CD4-positive, alpha-beta T cell treated with Interferon alpha-2 for 1 hour (primary cell): ENCODE measurements at places on chromosomes 5 and 9.

DNA sequence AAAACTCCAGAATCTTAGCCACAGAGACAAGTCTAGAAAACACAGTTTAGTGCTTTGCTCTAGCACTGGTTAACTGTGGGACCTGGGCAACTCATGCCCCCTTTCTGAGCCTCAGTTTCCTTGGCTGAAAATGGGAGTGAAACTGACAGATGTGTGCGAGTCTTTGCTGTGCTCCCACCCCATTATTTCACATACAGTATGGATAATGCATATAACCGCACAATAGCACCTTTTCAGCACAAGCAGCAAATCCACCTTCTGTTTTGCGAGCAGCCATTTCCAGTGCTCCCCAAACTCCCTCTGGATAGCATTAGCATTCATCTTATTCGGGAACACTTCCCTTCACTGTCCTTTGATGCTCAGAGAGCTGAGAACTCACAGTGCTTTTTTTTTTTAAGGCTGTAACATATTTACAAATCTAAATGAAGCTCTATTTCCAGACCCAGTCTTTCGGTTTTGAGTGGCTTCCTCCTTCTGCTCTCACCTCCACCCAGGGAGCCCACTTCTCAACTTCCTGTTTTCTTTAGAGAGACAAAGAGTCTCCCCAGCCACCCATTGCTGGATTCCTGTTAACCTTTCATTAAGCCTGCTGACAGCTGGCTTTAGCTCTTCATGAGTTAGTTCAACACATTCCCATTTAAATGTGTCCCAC lies 49.2 kb downstream of the TIMD4 start:
- DNase-seq: peak; percentile 56

DNA sequence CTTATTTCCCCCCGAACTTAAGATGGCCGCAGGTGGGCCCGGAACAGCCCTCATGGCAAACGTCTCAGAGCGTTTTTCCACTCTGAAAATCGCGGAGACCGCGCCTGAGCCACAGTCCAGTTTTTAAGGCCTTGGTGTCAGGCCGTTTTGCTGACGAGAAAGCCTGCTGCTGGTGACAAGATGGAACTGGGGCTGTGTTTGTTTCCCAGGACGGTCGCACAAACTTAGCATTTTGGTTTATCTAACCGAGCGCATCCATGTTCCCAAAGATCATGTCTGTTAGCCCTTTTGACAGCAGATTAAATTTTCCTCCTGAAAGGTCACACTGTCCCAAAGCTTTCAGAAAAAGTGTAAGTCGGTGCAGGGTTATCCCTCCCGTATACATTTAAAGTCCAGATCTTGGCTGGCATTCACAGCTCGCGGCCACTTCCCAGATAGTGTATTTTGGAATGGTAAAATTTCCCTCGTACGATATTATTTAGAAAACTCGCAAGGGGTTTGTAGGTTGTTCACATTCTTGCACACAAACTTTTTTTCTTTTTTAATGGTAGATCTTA lies 812 bp downstream of the SREK1 start:
- DNase-seq: no peak

- DNase-seq: no peak
Observed at GRCh38 chr5:124888622-124889485, 142.4 kb upstream of the ZNF608 start.

DNA sequence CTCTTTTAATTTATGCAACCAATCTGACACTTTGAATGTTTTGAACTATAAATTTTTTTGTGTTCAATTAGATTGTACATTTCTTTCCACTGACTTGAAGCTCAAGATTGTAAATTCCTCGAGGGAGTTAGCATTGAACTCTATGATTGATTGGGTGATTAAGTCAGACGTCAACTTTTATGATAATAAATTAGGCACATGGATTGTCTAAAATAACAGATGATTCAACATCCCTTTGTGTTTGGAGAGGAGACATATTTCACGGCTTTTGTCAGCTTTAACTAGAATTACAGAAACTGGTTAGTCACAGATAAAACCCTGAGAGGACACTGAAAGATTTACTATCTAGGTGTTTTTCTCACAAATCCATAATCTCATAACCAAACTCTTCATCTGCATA lies 32.7 kb upstream of the TXNDC8 start:
- DNase-seq: no peak

- DNase-seq: no peak
Observed at GRCh38 chr5:127699416-127699815, 3.8 kb upstream of the CCDC192 start.

DNA sequence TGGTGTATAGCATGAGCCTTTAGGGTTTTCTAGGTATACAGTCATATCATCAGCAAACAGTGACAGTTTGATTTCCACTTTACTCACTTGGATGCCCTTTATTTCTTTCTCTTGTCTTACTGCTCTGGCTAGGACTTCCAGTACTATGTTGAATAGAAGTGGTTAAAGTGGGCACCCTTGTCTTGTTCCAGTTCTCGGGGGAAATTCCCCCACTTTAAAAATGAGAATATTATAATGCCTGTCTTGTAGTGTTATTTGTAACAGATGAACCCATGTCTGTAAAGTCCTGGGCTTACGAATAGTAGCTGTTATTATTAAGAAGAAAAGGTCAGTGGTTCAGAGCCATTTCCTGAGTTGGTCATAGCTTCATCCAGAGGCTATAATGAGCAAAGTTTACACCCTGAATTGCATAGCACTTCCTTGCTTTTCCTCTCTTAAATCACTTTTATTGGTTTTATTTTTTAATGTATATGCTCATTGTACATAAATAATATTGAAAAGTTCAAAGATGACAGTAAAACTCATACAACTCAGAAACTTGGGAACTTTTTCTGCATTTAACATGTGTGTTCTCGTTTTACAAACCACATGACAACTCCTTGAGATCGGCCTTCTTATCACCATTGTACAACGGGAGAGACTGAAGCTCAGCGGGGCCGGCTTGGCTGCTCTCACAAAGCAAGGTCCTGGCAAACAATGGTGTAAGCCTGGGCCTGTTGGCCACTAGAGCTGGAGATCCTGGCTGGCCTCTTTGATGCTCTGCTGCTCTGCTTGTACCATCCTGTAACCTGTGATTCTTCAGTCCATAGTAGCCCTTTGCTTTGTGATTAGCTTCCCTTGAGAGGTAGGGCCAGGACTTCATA lies 85.2 kb downstream of the CYFIP2 start:
- DNase-seq: no peak

DNA sequence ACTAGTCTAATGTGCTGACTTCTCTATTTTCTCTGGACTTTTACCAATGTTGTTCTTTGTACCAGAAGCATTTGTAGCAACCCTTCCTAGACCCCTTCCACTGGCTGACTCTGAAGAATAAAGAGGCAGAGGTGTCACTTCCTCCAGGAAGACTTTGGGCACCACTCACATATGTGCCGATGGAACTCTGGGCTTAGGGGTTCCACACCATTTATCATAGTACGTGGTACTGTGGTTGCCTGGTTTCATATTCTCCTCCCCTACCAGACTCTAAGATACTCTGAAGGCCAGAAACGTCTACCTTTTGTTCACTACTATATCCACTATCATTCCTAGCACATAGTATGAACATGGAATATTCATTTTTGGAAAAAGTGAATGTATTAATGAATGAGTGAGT lies 88.0 kb downstream of the BNC2 start:
- no peak for DNase-seq

DNA sequence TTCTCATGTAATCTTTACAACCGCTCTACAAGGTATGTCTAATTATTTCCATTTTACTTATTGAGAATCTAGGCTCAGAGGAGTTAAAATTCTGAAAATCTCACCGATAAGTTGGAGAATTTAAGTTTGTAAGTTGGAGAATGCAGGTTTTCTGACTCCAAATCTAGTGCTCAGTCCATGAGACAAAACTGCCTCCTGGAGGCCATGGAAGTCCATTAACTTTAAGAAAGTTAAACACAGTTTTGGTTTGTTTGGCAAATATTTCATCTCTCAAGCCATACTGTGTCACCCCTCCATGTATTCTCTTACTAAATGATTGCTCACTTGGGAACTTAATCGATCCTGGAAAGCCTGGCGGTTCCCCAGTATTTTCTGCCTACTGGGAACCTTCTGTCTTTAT lies 52.6 kb downstream of the INIP start:
- DNase-seq: no peak

GRCh38 chr5:149782018-149782894 lies 52.1 kb downstream of the PPARGC1B start:
- DNase-seq: no peak

- no peak for DNase-seq
Observed at GRCh38 chr5:132684491-132684890, 10.7 kb downstream of the IL4 start.

- DNase-seq: no peak
Observed at GRCh38 chr9:106526716-106527204, 336.2 kb upstream of the ZNF462 start.

GRCh38 chr5:142438573-142438972 lies 113.8 kb upstream of the SPRY4 start:
- no peak for DNase-seq

DNA sequence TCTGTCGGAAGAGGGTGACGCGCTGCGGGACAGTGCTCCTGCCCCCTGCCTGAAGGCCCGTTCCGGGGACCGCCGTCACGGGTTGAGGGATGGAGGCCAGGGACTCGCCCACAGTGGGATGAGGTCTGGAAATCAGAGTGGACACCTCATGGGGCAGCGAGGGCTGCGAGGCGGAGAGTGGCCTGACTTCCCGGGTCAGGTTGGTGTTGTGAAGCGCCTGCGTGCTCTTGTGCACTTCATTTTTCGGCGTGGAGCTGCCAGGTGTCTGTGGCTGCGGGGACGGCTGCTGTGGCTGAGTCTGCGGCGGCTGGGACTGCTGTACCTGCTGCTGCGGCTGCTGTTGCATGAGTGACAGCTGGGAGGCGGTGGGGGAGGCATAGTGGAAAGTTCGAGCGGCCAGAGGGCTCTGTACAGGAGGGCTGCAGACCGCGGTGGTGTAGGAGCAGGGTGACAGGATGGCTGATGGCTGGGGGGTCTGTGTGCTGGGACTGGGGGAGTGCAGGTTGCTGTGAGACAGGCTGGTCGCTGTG lies 434.1 kb downstream of the HCN1 start:
- DNase-seq: no peak

- DNase-seq: no peak
Observed at GRCh38 chr5:54663866-54664265, 146.3 kb downstream of the SNX18 start.

GRCh38 chr5:34919077-34919476 lies 3.6 kb downstream of the BRIX1 start:
- DNase-seq: no peak

DNA sequence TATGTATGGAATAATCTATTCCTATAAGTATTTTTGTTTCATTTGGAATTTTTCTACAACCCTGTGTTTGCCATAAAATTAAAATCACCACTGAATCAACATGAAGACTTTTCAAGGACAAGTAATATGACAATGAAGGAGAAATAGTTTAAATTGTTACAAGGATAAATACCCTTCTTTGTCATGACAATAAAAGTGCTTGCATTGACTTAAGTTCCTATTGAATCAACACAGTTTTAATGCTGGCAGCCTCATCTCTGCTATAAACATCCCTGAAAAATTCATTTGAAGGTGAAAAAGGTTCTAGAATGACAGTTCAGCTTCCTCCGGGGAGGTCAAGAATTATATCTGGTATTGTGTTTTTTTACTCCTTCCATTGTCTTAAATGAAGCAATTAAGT lies 1105.1 kb upstream of the CDH9 start:
- no peak for DNase-seq

- DNase-seq: no peak
Observed at GRCh38 chr9:35490910-35491465, 1.1 kb downstream of the RUSC2 start.

- DNase-seq: no peak
Observed at GRCh38 chr5:105131045-105131444, 1568.5 kb upstream of the NUDT12 start.

DNA sequence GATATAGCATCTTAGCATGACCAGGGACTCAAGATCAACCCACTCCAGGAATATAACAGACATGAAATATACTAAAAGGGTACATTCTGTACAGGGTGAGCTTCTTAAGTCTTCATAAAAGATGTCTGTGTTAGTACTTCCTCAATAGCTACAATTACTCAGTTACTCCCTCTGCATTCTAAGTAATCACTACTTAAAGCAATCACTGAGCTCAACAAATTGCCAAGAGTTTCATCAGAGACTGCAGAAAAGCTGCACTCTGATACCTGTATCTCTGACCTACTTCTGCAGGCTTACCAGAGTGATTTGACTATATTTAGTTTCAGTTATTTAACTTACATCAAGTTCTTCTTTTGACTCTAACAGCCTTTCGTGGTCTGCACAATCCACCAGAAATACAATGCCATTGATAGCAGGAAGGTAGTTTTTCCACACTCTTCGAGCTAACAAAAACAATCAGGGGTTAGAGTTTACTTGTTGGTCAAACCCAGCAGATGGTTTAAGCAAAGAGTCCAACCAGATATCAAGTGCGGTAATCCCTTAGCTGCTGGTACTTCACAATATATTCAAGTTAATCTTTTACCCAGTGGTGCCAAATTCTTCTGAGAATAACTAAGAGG lies 23.3 kb downstream of the SAR1B start:
- DNase-seq: no peak

GRCh38 chr5:2797981-2798380 lies 46.5 kb upstream of the IRX2 start:
- DNase-seq: no peak

- DNase-seq: no peak
Observed at GRCh38 chr9:134602547-134603362, 38.8 kb upstream of the COL5A1 start.

DNA sequence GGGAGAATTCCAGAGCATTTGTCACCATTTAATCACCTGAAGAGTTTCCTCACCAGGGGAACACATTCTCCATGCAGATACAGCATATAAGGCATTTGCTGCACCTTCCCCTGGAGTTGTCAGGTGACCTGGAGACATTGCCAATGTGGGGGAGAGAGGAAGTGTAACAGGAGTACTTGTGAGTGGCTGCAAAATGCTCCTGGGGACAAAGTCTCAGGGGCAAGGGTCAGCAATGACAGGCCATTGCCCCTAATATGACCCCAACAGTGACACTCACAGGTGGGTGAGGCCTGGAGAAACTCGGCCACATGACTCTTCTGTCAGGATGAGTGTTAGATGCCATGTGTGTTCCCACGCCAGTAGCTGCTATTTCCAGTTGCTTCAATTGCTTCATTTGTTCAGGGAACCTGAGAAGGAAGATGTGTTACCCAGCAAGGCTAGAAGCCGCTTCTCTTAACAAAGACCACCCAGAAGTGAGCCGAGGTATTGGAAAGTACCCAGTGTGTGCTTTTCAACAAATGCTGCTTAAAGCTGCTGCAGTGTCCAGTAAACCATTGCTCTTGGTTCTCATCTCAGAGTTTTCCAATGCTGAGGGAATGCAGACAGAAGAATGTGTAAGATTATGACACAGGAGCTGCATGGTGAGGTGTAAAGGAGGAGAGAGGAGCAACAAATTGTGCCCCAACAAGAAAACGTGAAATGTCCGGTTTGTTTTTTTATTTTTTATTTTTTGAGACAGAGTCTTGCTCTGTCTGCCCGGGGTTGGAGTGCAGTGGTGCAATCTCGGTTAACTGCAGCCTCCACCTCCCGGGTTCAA lies 128.2 kb upstream of the SLC44A1 start:
- DNase-seq: no peak

GRCh38 chr5:178333821-178334481 lies 101.3 kb upstream of the PHYKPL start:
- DNase-seq: no peak
